Activated CD4-positive, alpha-beta memory T cell treated with anti-CD3 and anti-CD28 coated beads, Interleukin-2, amount 10 ng/mL, durations not matched to agents 7 days and 5 days (primary cell): ENCODE measurements at places on chromosomes 6 and 20. TPM values are rescaled to one million over a fixed set of nuclear protein-coding genes. Genes with fewer than 3 reads are reported as not detected.

DNA sequence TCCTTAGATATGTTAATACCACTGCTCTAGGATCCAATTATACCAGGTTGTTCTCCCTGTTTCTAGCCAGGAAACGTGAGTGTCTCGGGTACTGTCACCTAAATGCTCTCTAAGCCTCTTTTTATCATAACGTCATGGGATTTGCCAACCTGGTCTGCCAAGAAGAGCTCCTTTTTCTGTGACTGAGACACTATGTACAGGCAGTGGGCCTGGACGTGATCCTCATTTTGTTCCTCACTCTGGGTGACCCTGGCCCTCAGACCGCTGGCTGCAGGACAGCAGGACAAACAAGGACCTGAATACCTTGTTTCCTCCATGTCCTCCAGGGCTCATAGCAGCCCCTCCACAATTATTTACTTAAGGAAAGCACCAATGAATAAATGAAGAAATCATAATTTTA, 69.1 kb downstream of the CD164 start:
- peaks cover 2% of the 10 kb centered on the region for H3K27me3 ChIP-seq
- H3K27ac ChIP-seq, result no peak overlapping the region
- no peaks in the 10 kb centered on the region for H3K36me3 ChIP-seq
- no peak overlapping the region for H3K4me3 ChIP-seq
- DNase-seq, result no peak

- no peak for DNase-seq
- peaks cover 2% of the 10 kb centered on the region for H3K27me3 ChIP-seq
- no peaks in the 10 kb centered on the region for H3K36me3 ChIP-seq
- peaks cover 12% of the 10 kb centered on the region for H3K4me1 ChIP-seq
Measured at GRCh38 chr6:11977193-11977592, 34.9 kb upstream of the HIVEP1 start.

GRCh38 chr6:18654821-18655220, 267.7 kb downstream of the RNF144B start:
- no peaks in the 10 kb centered on the region for H3K36me3 ChIP-seq
- no peak overlapping the region for H3K27ac ChIP-seq
- no peaks in the 10 kb centered on the region for H3K27me3 ChIP-seq
- no peak overlapping the region for H3K4me3 ChIP-seq
- H3K4me1 ChIP-seq, result no peaks in the 10 kb centered on the region
- DNase-seq, result no peak

GRCh38 chr6:135319819-135320218, 138.7 kb downstream of the MYB start:
- no peaks in the 10 kb centered on the region for H3K27me3 ChIP-seq
- DNase-seq, result no peak

GRCh38 chr20:40470445-40471260, 218.4 kb downstream of the MAFB start:
- H3K36me3 ChIP-seq, result no peaks in the 10 kb centered on the region
- no peaks in the 10 kb centered on the region for H3K27me3 ChIP-seq
- H3K4me1 ChIP-seq, result no peaks in the 10 kb centered on the region
- H3K4me3 ChIP-seq, result no peak overlapping the region
- H3K27ac ChIP-seq, result no peak overlapping the region

GRCh38 chr6:144582939-144583613, 297.9 kb downstream of the UTRN start:
- peaks cover 40% of the 10 kb centered on the region for H3K36me3 ChIP-seq
- H3K4me3 ChIP-seq, result peak overlapping the region; percentile 77
- peak overlapping the region; percentile 92 for H3K27ac ChIP-seq
- no peaks in the 10 kb centered on the region for H3K27me3 ChIP-seq
- peak; percentile 67 for DNase-seq

GRCh38 chr6:13762611-13763441, 51.2 kb upstream of the RANBP9 start:
- peak; percentile 34 for DNase-seq
- no peaks in the 10 kb centered on the region for H3K27me3 ChIP-seq
- H3K4me1 ChIP-seq, result peaks cover 57% of the 10 kb centered on the region

- no peak overlapping the region for H3K27ac ChIP-seq
- no peak overlapping the region for H3K4me3 ChIP-seq
- H3K27me3 ChIP-seq, result peaks cover 3% of the 10 kb centered on the region
- DNase-seq, result peak; percentile 66
- H3K36me3 ChIP-seq, result no peaks in the 10 kb centered on the region
- no peaks in the 10 kb centered on the region for H3K4me1 ChIP-seq
Measured at GRCh38 chr20:44683263-44684046, 31.7 kb upstream of the CCN5 start.

DNA sequence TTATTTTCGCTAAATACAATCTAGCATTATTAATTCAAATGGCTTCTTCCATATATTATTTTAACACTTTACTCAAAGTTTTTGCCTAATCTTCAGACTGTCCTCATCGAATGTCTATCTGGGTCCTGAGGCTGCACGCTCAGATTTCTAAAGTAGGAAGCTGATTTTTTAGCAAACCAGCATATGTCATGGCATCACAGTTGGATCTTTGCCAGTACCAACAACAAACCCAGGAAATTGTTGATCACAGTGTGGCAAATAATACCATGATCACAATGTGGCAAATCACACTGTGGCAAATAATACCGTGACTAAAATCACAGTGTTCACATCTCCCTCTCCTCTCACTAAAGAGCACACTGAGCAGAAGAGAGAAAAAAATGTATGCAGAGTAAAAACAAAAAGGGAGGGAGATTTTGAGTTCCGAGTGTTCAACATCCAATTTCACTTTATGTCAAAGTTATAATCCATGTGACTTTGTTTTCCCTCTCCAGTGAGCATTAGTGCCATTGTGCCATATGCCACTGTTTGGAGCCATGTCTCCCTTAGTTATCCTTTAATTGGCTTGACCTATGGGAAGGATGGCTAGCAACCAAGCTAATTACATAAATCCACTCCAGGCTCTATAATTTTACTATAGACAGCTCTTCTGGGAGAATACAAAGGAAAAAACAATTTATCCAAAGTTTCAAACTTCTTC, 1059.6 kb downstream of the HACE1 start:
- no peak overlapping the region for H3K4me3 ChIP-seq
- no peak for DNase-seq
- H3K36me3 ChIP-seq, result no peaks in the 10 kb centered on the region
- no peaks in the 10 kb centered on the region for H3K27me3 ChIP-seq
- no peaks in the 10 kb centered on the region for H3K4me1 ChIP-seq

DNA sequence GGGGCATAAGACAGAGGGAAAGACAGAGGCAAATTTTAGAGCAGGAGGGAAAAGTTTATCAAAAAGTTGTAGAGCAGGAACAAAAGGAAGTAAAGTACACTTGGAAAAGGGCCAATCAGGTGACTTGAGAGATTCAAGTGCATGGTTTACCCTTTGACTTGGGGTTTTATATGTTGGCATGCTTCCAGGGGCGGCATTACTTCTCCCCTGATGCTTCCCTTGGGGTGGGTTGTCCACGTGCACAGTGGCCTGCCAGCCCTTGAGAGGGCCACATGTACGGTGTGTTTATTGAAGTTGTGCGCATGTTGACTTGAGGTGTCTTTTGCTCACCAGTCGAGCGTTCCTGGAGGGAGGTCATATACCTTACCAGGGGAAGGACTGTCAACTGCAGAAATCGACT, 259.5 kb upstream of the JARID2 start:
- no peak for DNase-seq
- no peaks in the 10 kb centered on the region for H3K4me1 ChIP-seq
- peaks cover 2% of the 10 kb centered on the region for H3K27me3 ChIP-seq
- no peak overlapping the region for H3K4me3 ChIP-seq
- peaks cover 3% of the 10 kb centered on the region for H3K36me3 ChIP-seq

DNA sequence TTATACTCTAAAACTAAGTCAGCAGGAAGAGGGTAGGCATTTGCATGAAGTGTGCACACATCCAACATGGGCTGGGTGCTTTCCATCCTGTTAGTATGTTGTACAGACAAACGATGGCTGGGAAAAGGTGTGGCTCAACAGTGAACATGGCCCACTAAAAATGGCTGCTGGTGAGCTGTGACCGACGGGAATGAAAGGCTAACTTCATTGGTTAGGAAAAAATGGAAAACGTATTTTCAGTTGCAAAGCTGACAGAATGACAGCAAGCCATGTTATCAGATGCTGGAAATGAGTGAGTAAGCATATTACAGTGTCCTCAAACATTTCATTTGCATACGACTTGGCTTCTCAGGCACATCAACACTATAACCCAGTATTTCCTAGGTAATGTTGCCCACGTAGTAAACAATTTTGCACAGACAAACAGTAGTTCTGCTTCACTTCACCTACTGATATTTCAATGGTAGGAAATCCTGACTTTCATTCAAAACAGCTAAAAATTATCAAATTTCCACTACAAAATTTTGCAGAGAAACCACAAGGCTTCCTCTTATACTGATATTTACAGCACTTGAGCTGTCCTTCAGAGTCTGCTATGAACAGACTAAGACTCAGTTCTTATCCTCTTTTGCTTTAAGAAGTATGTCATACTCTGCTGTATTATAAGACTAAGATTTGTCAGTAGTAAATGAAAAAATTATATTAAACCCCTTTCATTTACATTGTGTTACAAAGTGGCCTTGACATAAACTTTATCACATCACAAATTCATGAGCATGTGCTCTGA, 98.9 kb downstream of the IRF4 start:
- peak; percentile 42 for DNase-seq
- H3K4me3 ChIP-seq, result peak overlapping the region; percentile 45
- no peaks in the 10 kb centered on the region for H3K27me3 ChIP-seq
- H3K4me1 ChIP-seq, result peaks cover 79% of the 10 kb centered on the region
- H3K27ac ChIP-seq, result peak overlapping the region; percentile 93
- H3K36me3 ChIP-seq, result peaks cover 39% of the 10 kb centered on the region

DNA sequence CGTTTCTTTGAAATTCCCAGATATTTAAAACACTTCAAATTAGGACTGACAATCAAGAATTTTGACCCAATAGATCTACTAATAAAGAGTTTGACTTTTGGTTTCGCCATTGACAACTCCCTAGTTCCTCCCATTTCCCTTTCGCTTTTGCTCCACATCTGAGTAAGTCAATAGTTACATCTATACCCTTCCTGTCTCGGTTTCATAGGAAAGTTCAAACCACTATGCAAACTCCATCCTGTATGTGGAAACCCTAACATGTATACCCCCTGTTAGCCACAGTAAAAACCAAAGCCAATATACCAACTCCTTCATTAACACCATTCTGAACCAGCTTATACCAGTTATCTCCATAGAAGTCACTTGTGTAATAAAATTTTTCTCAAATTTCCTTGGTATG, 311.1 kb downstream of the MMUT start:
- no peaks in the 10 kb centered on the region for H3K4me1 ChIP-seq
- no peaks in the 10 kb centered on the region for H3K27me3 ChIP-seq
- no peaks in the 10 kb centered on the region for H3K36me3 ChIP-seq
- H3K27ac ChIP-seq, result no peak overlapping the region
- no peak overlapping the region for H3K4me3 ChIP-seq

DNA sequence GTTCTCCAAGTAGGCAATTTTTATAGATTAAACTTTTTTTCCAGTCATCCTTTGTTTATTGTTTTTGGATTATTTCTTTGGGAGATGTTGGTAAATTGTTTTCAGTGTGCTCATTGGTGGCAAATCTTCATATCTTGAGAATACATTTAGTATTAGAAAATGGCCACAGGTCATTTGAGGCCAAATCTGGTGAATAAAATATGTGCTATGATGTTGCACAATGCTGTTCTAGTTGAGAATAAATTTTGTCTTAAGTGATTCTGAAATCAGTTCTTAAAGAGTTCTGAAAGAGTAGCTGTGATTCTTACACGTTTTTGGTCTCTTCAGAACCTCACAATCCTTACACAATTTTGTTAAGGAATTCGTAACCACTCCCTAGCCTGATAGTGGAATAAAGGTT, 20.1 kb downstream of the CDKAL1 start:
- no peak overlapping the region for H3K4me3 ChIP-seq
- no peak for DNase-seq
- no peaks in the 10 kb centered on the region for H3K27me3 ChIP-seq
- peaks cover 23% of the 10 kb centered on the region for H3K36me3 ChIP-seq

DNA sequence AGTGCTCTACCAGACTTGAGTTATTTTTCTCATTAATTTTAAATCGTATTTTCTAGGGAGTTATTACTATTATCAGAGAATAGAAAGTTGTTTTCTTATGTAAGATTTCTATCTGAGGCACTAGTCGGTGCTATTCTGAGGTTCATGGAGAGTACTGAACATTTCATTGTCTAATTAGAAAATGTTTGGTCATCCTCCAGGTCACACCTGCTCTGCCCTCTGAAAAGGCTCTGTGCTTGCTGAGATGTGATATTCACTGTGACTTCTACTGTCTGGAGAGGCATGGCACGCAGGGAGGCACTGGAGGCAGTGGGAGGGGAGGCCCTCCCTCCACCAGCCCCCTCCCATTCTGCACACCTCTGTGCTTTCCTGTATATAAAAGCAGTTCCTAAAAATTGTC, 3.0 kb downstream of the SYNDIG1 start:
- H3K27ac ChIP-seq, result no peak overlapping the region
- no peak overlapping the region for H3K4me3 ChIP-seq
- H3K4me1 ChIP-seq, result no peaks in the 10 kb centered on the region
- peaks cover 44% of the 10 kb centered on the region for H3K27me3 ChIP-seq
- DNase-seq, result no peak

DNA sequence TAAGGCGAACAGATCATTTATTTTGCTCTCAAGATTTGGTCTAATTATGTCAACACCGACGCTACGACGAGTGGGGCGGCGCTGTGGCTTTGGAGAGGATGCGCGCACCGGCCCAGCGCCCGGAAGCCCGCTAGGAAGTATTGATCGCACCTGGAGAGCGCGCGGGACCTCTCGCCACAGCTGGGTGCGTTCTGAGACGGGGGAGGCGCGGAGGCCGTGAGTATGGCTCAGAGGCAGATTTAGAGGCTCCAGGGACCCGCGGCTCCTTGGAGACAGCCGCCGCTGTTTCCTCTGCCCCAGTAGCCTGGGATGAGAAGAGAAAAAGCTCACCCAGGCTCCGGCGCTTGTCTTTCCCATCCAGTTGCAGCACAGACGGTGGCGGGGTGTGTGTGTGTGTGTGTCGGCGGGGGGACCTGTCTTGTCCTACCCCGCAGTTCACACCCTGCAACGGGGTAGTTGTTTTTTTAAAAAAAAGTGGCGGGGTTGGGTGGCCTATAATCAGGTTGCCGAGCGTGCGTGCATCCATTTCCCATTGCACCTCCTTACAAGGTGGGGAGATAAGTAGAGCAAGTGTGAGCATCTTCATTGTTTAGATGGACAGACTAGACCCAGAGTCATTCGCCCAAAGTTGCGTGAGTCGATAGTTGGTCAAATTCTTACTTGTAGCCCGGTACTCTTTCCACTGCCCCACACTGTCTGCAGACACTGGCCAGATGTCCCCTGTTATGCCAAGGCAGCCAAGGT, 11.2 kb downstream of the TFAP2D start:
- no peak overlapping the region for H3K27ac ChIP-seq
- no peaks in the 10 kb centered on the region for H3K36me3 ChIP-seq
- peaks cover 38% of the 10 kb centered on the region for H3K27me3 ChIP-seq
- H3K4me3 ChIP-seq, result peak overlapping the region; percentile 38

- no peak overlapping the region for H3K27ac ChIP-seq
- no peaks in the 10 kb centered on the region for H3K4me1 ChIP-seq
- no peak for DNase-seq
- H3K4me3 ChIP-seq, result no peak overlapping the region
Measured at GRCh38 chr6:92047860-92048259, 1371.5 kb downstream of the EPHA7 start.

HTR1B gene
- not detected for total RNA-seq

ROS1 gene
- total RNA-seq, result not detected

KIF16B gene
- 8.8 TPM for total RNA-seq

OOEP gene
- total RNA-seq, result 0.68 TPM

TNXB gene
- total RNA-seq, result 5.7 TPM

VNN1 gene
- not detected for total RNA-seq

CCN5 gene
- not detected for total RNA-seq

HSPA1L gene
- 3.0 TPM for total RNA-seq
